ENCODE measurements at places on chromosomes 11 and 22.

GRCh38 chr11:104043142-104043541, 6.7 kb downstream of the DDI1 start:
- DNase-seq = no peak

GRCh38 chr22:39898997-39899396, 1.9 kb upstream of the GRAP2 start:
- DNase-seq = no peak

DNA sequence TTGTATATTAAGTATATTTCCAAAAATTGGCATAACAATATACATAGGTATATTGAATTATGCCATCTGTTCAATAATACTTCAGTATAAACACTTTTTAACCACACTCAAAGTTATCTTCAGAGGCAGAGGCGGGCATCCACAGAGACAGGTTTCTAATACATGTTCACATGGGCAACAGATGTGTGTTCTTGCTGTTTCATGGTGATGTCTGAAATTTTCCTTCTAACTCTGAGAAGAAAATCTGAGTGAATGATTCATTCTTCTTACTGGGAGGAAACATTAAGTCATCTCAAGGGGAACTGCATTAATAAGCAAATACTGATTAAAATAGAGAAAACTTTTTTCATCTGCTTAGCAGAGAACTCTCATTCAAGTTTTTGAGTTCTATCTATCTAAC, 1074.5 kb downstream of the LRRC4C start:
- no peak for DNase-seq

GRCh38 chr22:18095101-18095805, 15.4 kb upstream of the TUBA8 start:
- no peak for DNase-seq

DNA sequence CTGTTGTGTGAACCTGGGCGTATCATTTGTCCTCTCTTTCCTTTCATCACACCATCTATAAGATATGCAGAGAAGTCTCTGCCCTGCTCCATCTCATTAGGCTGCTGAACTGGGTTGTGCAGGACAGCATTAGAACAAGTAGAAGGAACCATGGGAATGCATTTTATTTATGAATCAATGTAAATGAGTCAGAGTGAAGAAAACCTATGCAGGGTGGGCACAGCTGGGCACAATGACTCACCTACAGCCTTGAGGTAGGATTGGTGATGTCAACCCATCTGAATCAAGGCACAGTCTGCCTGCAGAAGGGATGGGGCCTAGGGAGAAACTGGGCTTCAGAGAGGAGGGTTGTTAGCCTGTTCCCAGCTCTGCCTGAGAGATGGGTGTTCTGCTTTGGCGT, 123.4 kb downstream of the CSNK2A3 start:
- DNase-seq = no peak

DNA sequence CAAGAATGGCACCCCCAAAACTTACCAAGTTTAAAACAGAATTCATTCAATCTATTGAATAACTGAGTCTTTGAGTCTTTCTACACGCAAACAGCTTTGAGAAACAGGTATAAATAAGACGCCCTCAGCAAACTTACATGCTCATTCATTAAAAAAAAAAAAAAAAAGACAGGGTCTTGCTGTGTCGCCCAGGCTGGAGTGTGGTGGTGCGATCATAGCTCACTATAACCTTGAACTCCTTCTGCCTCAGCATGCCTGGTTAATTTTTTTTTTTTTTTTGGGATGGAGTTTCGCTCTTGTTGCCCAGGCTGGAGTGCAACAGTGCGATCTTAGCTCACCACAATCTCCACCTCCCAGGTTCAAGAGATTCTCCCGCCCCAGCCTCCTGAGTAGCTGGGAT, 6.1 kb downstream of the PRR14L start:
- no peak for DNase-seq

- no peak for DNase-seq
Measured at GRCh38 chr11:95283650-95284049, 52.6 kb upstream of the SESN3 start.

Data from left hindlimb (tissue), 1 donor.